Activated CD4-positive, alpha-beta T cell treated with anti-CD3 and anti-CD28 coated beads, Interleukin-2, amount 10 ng/mL, durations not matched to agents 7 days and 5 days (primary cell): ENCODE measurements at places on chromosomes 5 and 9. TPM values are rescaled to one million over a fixed set of nuclear protein-coding genes. Genes with fewer than 3 reads are reported as not detected.

KIF4B gene
- not detected for total RNA-seq

COL27A1 gene
- 0.22 TPM for total RNA-seq

PLPPR1 gene
- not detected for total RNA-seq

CLPTM1L gene
- total RNA-seq, result 123 TPM

MYMK gene
- not detected for total RNA-seq

ZNF454 gene
- not detected for total RNA-seq

- H3K4me3 ChIP-seq, result no peak overlapping the region
- no peaks in the 10 kb centered on the region for H3K27me3 ChIP-seq
- H3K4me1 ChIP-seq, result no peaks in the 10 kb centered on the region
- DNase-seq, result no peak
Observed at GRCh38 chr9:118652912-118653311, 716.3 kb downstream of the BRINP1 start.

- no peaks in the 10 kb centered on the region for H3K4me1 ChIP-seq
- H3K4me3 ChIP-seq, result no peak overlapping the region
- DNase-seq, result no peak
- H3K36me3 ChIP-seq, result no peaks in the 10 kb centered on the region
- no peaks in the 10 kb centered on the region for H3K27me3 ChIP-seq
- no peak overlapping the region for H3K27ac ChIP-seq
Observed at GRCh38 chr5:72441862-72442540, 65.2 kb downstream of the ZNF366 start.

- no peaks in the 10 kb centered on the region for H3K36me3 ChIP-seq
- H3K4me1 ChIP-seq, result no peaks in the 10 kb centered on the region
- no peak for DNase-seq
- no peak overlapping the region for H3K4me3 ChIP-seq
- H3K27me3 ChIP-seq, result no peaks in the 10 kb centered on the region
Observed at GRCh38 chr5:2914981-2915484, 163.6 kb upstream of the IRX2 start.

DNA sequence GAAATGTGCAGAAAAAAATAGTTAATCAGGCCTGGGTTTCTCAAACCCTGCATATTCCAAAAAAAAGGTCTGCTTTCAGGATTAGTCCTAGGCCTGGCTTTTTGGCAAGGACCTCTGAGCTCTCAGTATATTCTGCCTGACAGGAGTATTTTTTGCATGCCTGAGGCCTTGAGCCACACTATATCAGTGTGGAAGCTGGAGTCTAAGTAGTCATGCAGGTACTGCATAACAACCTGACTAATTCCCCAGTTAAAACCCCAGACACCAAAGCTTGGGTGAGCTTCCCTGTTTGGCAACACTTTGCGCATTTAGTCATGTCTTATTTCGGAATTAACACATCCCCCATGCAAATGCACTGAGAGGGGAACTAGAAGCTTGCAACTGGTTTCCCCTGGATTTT lies 359.5 kb downstream of the CETN3 start:
- no peaks in the 10 kb centered on the region for H3K4me1 ChIP-seq
- H3K4me3 ChIP-seq, result no peak overlapping the region
- no peaks in the 10 kb centered on the region for H3K27me3 ChIP-seq
- no peak overlapping the region for H3K27ac ChIP-seq
- H3K36me3 ChIP-seq, result no peaks in the 10 kb centered on the region

GRCh38 chr5:132389585-132390286 lies 20.2 kb downstream of the SLC22A5 start:
- DNase-seq, result no peak
- no peak overlapping the region for H3K4me3 ChIP-seq
- H3K27me3 ChIP-seq, result no peaks in the 10 kb centered on the region
- H3K27ac ChIP-seq, result peak overlapping the region; percentile 27

DNA sequence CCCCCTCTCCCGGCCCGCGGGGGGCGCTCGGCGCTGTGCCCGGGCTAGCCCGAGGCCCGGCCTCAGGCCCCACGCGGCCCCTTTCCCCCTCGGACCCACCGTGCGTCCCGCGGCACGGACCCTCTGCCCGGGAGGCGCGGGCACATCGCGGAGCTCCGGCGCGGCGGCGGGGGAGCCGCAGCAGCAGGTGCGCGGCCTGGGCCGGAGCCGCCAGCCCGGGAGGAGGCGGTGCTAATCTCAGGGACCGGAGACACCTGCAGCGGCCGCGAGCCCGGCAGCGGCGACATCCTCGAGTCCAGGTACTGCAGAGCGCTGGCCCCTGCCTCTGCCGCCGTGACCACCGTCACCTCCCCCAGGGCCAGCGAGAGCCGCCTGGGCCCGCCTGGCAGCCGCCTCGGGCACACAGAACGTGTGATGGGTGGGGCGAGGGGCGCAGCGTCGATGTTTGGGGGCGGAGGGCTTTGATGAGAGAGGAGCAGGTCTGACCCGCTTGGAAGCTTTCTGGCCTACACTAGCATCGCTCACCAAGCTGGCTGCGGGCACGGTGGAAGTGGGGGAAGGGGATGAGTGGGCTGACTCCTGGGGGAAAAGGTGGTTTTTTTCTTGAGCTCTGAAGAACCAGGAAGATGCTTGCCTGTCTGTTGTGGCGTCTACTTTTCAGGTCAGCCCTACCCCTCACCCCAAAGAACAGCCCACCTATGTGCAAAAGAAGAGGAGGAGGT lies 524 bp downstream of the CYFIP2 start:
- no peaks in the 10 kb centered on the region for H3K27me3 ChIP-seq
- DNase-seq, result peak; percentile 66
- H3K36me3 ChIP-seq, result peaks cover 53% of the 10 kb centered on the region
- H3K27ac ChIP-seq, result peak overlapping the region; percentile 96
- H3K4me1 ChIP-seq, result peaks cover 71% of the 10 kb centered on the region

GRCh38 chr5:51376509-51376908 lies 6.7 kb upstream of the ISL1 start:
- no peak overlapping the region for H3K27ac ChIP-seq
- no peak for DNase-seq
- peaks cover 60% of the 10 kb centered on the region for H3K27me3 ChIP-seq
- H3K36me3 ChIP-seq, result peaks cover 3% of the 10 kb centered on the region
- H3K4me1 ChIP-seq, result no peaks in the 10 kb centered on the region

GRCh38 chr9:107999011-107999410 lies 509.4 kb upstream of the KLF4 start:
- no peaks in the 10 kb centered on the region for H3K27me3 ChIP-seq
- no peaks in the 10 kb centered on the region for H3K4me1 ChIP-seq
- no peak for DNase-seq
- H3K27ac ChIP-seq, result no peak overlapping the region
- H3K36me3 ChIP-seq, result no peaks in the 10 kb centered on the region

DNA sequence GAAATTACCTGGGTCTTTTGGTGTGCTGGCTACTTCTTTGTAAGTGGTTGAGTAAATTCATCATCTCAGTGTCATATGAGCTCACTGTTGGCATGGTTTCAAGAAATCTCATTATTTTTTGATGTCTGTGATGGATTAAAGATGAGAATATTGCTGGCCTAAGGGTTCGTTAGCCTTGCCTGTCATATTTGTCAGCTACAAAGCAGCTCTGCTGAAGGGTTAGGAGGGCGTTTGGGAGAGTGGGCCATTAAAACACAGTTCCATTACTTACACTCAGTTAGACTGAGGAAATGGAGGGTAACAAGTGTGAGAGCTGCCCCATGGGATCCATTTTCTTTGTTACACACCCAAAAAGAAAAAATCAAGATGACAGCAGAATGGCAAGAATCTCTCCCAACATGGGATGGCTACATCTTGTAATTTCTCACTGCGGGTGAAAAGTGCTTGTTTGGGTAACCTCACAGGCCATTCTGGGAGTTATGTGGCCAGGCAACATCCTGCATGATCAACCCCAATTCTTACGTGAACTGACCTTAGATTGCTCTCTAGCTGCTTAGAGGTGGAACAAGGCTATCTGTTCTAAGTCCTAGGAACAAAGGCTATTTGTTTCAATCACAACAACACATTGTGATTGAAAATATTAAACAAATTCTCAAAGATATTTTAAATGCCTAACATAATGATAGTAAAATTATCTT lies 609.5 kb upstream of the RGMB start:
- H3K4me1 ChIP-seq, result no peaks in the 10 kb centered on the region
- no peak for DNase-seq
- no peaks in the 10 kb centered on the region for H3K36me3 ChIP-seq
- no peak overlapping the region for H3K27ac ChIP-seq
- H3K4me3 ChIP-seq, result no peak overlapping the region
- no peaks in the 10 kb centered on the region for H3K27me3 ChIP-seq

GRCh38 chr5:123906698-123907295 lies 394.8 kb downstream of the CSNK1G3 start:
- no peak overlapping the region for H3K4me3 ChIP-seq
- H3K4me1 ChIP-seq, result no peaks in the 10 kb centered on the region
- no peak overlapping the region for H3K27ac ChIP-seq
- DNase-seq, result no peak
- no peaks in the 10 kb centered on the region for H3K36me3 ChIP-seq
